ENCODE measurements at places on chromosomes 5 and 9.

DNA sequence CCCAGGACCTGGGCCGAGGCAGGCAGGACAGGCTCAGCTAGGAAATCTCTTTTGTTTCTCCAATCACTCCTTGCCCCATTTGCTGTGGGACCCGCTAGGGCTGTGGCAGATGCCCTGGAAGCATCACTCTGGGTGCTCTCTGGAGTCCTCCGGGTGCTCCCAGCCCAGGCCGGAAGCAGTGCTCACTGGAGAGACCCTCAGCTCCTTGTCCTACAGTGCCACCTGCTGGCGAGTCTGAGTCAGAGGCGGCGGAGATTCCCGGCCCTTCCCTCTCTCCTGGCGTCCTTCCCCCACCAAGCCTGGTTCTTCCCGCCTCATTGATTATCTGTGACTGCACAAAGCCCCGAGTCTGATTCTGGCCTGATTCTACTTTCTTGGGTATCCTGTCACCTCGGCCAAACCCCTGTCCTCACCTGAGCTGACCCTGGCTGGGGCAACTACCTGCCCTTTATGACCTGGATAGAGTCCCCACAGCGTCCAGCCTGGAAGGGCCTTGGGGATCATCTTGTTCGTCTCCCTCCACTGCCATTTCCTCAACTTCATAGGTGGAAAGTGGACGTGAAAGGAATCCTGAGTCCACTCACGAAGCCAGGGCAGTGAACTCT is 7.3 kb upstream of the BARHL1 start:
- DNase-seq, result peak; percentile 31

GRCh38 chr5:133952729-133953567 is 15.5 kb downstream of the C5orf15 start:
- DNase-seq, result peak; percentile 98

- DNase-seq, result no peak
Measured at GRCh38 chr5:83418356-83419321, 52.9 kb upstream of the VCAN start.

- no peak for DNase-seq
Measured at GRCh38 chr5:151233616-151234085, 9.8 kb upstream of the CCDC69 start.

GRCh38 chr5:17079562-17079961 is 137.9 kb upstream of the BASP1 start:
- DNase-seq, result no peak

GRCh38 chr5:148826739-148827070 is 294 bp downstream of the ADRB2 start:
- no peak for DNase-seq

DNA sequence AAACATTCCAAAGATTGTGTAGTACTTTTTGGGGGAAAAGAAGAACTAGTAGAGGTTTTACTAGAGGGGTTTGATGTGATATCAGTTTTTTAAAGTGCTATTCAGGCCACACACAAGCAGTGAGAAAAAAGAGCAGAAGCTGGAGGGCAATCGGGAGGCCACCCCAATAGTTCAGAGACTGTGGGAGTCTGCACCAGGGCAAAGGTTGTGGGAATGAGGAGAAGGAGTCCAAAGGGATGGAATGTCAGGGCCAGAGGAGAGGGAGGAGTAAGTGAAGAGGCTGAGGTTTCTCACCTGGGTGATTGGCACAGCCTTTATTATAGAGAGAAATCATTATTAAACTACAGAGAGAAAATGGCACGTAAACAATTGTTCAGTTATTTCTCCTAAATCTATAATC is 134.9 kb upstream of the RAD23B start:
- DNase-seq, result no peak

GRCh38 chr5:35828082-35828598 is 28.6 kb upstream of the IL7R start:
- DNase-seq, result no peak

- no peak for DNase-seq
Measured at GRCh38 chr9:130196643-130197042, 24.4 kb downstream of the NCS1 start.

DNA sequence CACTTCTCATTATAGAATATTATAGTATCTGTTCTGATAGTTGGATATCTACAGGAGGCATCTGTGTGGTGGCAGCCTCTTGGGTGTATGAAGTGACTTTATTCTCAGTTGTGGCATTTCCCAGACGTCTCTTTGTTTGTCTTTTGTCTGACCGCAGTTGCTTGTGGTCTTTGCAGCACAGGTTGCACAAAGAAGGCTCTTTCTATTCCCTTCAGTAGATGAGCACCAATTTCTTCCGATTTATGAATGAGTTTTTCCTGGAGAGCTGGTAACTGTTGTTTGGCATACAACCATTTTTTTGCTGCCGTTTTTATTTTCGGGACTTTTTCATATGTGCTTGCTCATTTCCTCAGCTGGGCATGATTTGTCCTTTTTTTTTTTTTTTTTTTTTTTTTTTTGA is 56.4 kb upstream of the MYO10 start:
- DNase-seq, result no peak

DNA sequence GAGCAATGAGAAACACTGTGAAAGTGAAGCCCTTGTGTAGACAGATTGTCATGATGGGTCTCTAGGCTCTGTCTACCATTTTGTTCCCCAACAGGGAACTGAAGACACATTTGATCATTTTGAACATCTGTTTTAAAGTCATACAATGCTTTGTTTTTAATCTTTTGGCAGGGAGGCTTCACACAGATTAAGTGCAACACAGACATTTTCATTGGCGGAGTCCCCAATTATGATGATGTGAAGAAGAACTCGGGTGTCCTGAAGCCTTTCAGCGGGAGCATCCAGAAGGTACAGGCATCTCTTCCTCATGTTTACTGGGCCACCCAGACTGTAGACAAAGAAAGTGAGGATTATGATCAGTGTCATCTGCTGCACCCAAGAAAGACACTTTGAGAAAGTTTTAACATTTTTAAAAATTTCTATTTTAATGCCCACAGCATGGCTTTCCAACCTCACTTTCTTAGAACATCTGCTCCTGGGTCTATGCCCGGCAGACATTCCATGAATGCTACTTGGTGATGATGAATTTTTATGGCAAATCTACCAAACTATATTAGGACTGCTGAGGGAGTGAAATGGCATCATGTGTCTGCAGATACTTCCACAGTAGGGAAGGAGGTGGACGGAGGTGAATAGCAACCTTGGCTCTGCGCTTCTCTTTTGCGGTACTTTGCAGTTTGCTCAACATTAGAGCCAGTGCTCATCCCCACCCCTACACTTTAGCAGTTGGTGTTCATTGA is 121.3 kb downstream of the LIFR start:
- no peak for DNase-seq

GRCh38 chr9:120474591-120475243 is 105.2 kb downstream of the CDK5RAP2 start:
- DNase-seq, result no peak

DNA sequence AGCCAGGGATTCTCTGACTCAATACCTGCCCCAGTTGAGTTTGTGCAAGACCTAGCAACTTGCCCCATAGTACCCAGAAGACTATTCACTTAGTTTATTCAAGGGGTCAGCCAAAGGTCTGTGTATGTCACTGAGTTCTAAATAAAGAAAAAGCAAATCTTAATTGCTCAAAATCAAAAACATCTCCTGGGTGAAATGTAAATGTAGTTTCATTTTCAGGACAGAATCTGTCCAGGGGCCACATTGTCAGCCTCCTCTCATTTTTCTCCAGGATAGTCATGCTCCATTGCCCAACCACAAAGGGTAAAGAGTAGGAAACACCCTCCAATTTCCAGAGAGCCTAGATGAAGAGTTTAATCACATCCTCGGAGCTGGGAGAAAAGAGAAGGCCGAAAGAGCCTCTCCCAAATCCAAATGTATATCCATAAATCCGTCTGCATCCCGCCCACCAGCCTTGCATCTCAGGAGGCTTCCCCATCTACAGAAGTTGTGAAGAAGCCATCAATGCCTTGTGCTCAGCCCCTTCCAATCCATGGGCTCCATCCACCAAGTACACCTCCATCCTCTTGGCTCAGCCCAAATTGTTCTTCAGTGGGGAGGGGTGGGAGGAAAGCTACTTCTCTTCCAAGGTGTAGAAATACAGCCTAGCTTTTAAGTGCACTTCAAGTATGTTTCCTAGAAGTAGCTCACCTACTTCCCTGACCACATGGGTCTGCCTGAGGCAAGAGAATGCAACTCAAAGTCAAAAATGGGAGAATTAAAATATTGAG is 26.9 kb downstream of the ADAM19 start:
- DNase-seq, result peak; percentile 94

GRCh38 chr5:173165177-173166016 is 21.1 kb downstream of the BNIP1 start:
- no peak for DNase-seq

- no peak for DNase-seq
Measured at GRCh38 chr9:34929506-34930102, 28.5 kb upstream of the PHF24 start.

DNA sequence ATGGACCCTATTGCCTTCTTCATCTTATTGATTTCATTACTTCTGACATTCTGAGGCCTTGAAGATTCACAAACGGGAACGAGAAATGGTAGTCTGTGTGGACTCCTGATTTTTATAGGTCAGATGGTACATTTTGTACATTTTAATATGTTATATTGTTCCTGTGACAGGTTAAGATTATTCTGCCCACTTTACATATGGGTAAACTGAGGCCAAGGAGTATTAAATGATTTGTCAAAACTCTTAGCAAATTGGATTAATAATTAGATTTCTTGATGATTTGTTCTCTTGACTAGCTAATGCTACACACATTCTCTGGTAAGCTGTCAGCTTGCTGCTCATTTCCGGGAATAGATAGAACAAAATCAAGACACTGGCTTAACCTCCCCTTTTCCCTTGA is 1.9 kb downstream of the FAM53C start:
- no peak for DNase-seq

DNA sequence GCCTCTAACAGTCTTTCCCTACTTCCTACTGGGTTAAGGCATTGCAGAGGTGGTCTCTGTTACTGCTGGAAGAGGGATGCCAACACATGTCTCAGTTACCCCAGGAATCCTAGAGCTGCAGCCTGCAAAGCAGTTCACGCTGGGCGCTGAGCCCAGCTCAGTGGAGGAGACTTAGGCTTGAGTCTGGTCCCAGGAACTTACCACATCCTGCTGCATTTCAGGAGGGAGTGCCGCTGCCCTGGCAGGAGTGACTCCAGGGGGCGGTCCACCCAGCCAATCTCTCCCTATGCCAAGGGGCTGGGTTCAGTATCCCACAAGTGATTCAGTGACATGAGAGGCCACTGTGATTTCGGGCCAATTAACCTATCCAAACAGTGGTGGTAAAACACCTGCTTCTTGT is 7.6 kb downstream of the TTC16 start:
- DNase-seq, result peak; percentile 65

DNA sequence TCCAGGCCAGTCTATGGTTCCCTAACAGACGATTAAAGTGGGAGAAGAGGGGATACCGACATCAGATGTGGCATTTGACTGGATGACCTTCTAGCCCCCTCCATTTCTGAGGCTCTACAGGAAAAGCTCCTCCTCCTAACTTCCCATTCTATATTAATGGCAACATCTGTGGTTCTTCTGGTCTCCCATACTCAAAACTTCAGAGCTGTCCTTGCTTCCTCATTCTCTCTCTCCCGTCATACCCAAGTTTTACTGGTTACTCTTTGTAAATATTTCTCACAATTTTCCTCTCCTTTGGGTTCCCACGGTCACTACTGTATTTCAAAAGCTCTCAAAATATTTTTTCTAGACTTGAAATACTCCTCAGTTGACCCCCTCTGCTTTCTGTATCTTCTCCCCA is 36.0 kb upstream of the IL7R start:
- DNase-seq, result no peak

GRCh38 chr5:124707520-124707919 is 38.9 kb downstream of the ZNF608 start:
- DNase-seq, result no peak

DNA sequence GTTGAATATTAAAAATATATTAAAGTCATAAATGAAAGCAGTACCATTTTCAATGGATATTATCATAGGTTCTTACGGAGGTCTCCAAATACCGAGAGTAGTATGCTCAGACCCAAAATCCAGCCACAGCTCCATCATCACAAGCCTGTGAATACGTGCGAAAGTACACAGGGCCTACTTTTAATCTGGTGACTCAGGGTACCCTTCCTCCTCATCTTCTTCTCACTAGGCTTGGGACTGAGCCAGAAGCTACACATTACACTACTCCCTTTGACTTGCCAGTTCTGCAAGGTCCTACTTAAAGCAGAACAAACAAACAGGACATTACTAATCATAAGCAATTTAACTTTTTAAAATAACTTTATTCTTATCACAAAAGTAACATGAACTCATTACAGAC is 7.6 kb upstream of the RIC1 start:
- peak; percentile 6 for DNase-seq

- peak; percentile 58 for DNase-seq
Measured at GRCh38 chr9:133135146-133135745, 14.2 kb upstream of the RALGDS start.

DNA sequence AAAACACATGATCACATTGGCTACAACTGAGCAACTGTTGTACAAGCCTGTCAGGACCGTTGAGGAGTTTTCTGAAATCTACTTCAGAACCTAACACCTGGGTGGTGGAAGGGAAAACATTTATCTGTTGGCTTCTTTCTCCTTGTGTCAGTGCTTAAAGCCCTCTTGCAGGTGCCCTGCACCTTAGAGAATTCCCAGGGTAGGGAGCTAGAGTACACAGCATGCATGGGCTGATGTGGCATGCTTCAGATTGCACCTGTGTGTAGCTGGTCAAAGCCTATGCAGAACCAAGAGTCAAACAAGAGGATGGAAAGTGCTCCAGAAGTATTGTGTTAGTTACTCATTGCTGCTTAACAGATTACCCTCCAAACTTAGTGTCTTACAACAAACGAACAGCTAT is 33.6 kb upstream of the ZBED3 start:
- no peak for DNase-seq

DNA sequence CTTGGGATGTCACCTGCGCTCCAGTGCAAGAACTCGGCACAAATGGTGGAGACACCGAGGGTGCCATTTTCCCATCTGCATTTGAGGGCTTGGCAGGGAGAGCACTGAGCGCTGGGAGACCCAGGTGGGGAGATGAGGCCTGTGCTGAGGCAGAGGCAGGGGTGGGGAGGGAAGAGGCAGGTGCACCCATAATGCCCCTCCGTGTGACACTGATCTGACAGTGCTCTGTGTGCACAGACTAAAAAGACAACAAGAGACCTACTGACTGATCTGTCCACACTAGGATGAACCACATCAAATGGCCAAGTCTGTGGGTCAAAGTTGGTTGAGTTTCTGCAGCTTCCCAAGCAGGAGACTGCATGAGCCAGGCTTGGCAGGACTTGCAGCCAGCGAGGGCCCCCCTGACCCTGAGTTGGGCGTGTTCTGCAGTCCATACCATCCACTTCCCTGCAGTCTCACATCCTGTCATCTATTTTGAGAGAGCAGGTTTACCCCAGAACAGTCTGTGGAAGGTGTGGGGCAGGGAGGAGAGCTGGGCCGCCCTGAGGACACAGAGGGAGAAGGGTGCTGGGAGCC is 41.9 kb downstream of the NEK6 start:
- no peak for DNase-seq

- DNase-seq, result no peak
Measured at GRCh38 chr5:14208071-14209021, 65.2 kb downstream of the TRIO start.
